ENCODE measurements at places on chromosomes 3 and 15.

GRCh38 chr3:51967384-51968169, at the start of gene PCBP4:
TSS of gene PCBP4 (minus strand) at chr3:51967454. CDS start at chr3:51961240, 6,214 bp downstream.
- no peak for DNase-seq

DNA sequence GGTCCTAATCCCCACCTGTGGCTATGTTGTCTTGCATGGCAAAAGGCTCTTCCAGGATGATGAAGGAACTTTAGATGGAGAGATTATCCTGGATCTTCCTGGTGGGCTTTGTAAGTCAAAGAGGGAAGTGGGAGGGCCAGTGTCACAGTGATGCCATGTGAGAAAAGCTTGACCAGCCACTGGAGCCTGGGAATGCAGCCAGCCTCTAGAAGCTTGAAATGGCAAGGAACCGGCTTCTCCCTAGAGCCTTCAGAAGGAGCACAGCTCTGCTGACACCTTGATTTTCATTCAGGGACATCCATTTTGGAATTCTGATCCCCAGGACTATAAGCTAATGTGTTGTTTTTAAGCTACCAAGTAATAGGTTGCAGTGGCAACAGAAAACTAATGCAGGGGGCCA, 58.3 kb downstream of the CLEC3B start:
- no peak for DNase-seq

- no peak for DNase-seq
These were observed 12.9 kb downstream of the EDC3 start for GRCh38 chr15:74682954-74683353.

- DNase-seq: no peak
These were observed 75.1 kb upstream of the LMOD3 start for GRCh38 chr3:69197455-69197854.

GRCh38 chr3:80263260-80263659, 495.5 kb upstream of the ROBO1 start:
- no peak for DNase-seq

DNA sequence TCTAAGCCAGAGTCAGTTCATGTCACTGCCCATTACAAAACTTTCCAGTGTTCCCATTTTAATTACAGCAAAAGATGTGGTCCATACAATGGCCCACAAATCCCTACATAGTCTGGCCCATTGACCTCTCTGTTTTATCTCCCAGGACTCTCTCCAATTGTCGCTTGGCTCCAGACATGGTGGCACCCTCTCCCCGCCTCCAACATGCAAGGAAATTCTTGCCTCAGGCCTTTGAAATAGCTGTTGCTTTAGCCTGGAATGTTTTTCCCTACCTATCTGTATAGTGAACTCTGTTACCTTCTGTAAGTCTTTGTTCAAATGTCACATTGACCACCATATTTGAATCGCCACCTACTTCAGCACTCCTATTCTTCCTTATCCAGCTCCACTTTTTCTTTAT, 377.3 kb upstream of the MCTP2 start:
- no peak for DNase-seq

- DNase-seq: no peak
These were observed 260.5 kb upstream of the IGF1R start for GRCh38 chr15:98387866-98388265.

DNA sequence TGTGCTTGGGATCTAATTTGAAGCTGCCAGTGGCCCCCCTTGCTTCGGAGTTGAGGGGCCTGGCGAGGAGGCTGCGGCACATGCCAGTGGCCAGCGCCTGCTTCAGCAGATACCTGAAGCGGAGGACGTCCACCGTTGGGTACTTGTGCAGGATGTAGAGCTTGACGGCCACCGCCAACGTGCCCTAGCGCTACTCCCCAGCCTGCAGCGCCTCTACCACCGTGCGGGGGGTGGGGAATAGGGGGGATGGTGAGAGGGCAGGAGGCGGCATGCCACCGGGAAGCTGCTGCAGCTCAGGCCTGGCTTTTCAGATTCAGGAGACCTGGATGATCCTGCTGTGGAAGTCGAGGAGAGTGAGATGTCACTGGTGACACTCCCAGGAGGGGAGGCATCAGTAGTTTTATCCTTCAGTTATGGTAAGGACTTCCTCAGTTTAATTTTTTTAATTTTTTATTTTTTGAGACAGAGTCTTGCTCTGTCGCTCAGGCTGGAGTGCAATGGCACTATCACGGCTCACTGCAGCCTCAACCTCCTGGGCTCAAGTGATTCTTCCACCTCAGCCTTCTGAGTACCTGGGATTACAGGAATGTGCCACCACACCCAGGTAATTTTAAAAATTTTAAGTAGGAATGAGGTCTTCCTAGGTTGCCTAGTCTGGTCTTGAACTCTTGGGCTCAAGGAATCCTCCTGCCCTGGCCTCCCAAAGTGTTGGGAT, 150.6 kb upstream of the FRMD4B start:
- DNase-seq: no peak

DNA sequence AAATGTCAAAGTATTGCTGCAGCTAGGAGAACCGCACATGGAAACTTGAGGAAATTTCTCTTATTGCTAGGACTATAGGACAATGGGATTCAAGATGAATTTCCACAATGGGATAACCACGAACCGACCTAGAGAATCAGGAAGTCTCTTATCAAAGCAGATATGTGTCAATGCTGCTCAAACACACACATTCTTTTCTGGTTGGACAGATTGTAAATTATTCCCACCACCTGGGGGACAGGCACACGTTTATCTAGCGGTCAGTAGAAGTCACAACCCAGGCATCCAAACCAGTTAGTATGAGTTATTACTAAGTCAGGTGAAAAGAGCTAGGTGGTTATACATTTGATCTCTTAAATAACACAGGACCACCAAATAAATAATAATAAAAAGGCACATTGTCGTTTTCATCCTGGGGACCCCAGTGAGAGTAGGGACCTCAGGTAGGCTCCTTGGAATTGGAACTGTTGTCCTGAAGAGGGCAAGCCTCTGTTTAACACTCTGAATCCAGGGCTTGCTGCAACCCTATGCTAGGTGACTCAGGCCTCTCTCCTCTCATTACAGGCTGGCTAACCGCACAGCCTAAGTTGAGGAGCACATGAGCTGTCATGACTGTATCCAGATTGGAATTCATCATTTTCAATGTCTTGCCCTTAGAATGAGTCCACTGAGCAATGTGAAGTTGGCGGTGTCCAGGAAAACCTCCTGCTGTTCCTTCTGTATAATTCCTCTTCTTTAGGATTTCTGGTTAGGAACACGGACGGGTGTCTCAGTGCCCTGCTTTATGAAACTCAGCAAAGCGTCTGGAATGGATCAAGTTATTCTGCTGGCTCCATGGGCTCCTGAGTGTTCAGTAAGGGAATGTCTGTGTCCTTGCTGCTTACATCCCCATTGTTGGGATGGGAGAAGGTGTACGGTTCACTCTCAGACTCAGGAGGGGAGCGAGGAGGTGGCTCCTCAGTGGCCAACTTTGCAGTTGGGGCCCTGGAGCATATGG, 59.0 kb downstream of the CLEC3B start:
- no peak for DNase-seq

- DNase-seq: no peak
These were observed 857.3 kb downstream of the NAALADL2 start for GRCh38 chr3:175716446-175716845.

Measured in cerebellar cortex (tissue), 1 donor.